ENCODE measurements at places on chromosomes 3 and 15.

GRCh38 chr3:426072-426471 lies 229.5 kb downstream of the CHL1 start:
- DNase-seq, result no peak

GRCh38 chr3:110900576-110900975 lies 171.0 kb upstream of the NECTIN3 start:
- no peak for DNase-seq

- no peak for DNase-seq
These were observed 37.3 kb downstream of the MLH1 start for GRCh38 chr3:37030588-37030987.

- DNase-seq, result no peak
These were observed 246.5 kb downstream of the ROBO1 start for GRCh38 chr3:79521221-79521848.

DNA sequence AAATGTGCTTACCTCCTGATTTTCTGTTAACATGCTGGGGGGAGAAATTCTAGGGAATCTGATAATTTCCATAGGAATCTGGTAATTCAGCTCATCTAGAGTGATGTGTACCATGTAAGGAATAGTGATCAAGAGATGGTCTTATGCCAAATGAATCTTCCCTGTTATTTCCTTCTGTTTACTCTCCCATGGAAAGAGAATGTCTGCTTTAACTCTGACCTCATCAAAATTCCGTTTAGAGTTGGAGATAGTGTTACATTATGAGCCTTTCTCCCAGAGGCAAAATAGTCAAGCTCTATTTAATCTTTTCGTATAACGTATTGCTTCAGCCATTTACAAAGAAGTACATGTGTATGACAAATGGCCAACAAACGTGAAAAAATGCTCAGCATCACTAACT lies 76.6 kb downstream of the ARHGEF26 start:
- no peak for DNase-seq

DNA sequence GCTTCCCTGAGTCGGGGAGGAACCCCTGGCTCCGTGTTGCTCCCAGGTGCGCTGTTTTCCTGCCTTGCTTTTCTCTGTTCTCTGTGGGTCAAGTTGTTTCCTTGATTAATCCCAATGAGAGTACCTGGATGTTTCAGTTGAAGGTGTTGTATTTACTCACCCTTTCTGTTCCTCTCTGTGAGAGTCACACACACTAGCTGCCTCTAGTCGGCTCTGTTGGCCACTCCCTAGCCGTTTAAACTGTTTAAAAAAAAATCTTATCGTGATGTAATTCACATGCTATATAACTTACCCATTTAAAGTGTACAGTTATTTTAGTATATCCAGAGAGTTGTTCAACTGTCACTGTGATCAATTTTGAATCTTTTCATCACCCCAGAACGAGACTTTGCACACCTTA lies 74.0 kb downstream of the AKAP13 start:
- DNase-seq, result no peak

GRCh38 chr15:37375519-37375918 lies 275.2 kb upstream of the MEIS2 start:
- DNase-seq, result no peak

- no peak for DNase-seq
These were observed 49.8 kb upstream of the PXYLP1 start for GRCh38 chr3:141181819-141182218.

DNA sequence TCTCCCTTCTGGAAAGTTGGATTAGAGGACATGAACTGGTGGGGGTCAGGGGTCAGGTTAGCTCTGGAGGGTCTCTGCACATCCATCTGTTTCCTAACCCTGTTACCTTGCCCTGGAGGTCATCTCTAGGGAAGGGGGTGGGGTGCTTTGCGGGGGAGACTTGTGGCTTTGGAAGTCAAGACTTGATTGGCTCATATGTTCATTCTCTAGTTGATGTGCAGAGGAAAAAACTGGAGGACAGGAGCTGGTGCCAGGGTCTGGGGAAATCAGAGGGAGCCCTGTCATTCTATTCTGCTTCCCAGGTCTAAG lies 42.9 kb upstream of the ROPN1 start:
- no peak for DNase-seq

GRCh38 chr3:72380193-72380592 lies 468.1 kb downstream of the SHQ1 start:
- DNase-seq, result no peak

DNA sequence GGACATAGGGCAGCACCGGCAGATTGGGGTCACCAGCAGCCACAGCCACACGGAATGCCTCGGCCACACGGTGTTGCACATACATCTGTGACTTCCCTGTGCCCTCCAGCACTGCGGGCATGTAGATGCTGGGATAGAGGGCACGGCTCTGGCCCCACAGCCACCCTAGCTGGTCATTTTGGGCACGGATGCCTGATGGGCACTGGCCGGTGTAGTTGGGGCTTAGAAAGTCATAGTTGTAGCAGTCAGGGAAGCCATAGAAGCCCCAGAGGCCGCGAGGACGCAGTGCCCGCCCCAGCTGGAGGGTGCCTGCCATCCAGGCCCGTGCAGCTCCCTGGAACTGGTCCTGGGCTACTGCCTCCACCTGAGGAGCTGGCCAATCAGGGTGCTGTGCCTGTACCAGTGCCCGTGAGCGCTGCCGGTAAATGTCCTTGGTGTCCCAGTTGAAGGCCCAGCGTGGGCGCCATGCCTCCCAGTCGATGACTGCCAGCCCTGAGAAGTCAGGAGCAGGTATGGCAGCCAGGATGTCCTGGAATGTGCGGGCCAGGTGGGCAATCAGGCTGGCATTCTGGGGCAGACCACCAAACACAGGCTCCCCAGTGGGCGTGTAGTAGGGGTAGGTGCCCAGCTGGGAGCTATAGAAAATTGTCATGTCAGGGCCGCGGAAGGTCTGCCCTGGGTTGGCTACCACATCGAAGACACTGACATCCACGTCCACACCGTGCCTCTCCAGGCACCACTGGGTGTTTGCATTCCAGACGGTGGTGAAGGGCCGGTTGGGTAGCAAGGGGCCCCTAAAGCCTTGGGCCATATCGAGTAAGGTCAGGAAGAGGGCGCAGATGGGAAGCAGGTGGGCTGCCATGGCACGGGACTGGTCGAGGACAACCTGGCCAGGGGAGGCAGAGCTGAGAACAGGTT lies 1.0 kb downstream of the HYAL1 start:
- no peak for DNase-seq

- no peak for DNase-seq
These were observed 116.8 kb downstream of the TPRG1 start for GRCh38 chr3:189288348-189289235.

DNA sequence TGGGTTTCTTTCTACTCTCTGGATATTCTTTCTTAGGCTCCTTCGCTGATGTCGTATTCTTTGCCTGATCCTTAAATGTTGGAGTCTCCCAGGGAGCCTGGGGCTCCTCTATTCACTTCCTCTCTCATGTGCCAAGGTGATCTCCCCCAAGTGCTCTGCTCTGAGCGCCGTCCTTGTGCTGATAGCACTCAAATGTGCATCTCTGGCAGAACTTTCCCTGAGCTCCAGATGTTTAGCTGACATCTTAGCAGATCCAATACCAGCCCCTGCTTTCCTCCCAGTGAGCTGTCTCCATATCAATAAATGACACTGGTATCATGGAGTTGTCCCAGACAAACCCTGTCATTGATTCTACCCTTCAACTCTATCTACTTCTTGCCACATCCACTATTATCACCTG lies 62.4 kb downstream of the NTRK3 start:
- DNase-seq, result no peak

DNA sequence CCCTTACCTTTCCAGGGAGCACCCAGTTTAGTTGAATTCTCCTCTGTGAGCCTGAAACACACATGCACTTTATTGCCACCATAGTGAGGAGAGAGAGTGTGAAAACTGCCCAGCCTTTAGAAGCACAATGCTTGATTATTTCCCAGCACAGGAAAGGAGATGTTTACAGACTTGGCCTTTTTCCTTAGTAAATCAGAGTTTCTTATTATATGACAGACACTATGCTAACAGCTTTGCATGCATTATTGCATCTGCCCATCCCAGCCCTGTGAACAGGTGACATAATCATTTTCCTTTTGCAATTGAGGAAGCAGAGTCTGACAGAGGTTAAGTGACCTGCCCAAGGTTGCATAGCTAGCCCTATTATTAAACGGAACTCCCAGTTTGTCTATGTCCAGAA lies 36.5 kb downstream of the CAPN3 start:
- no peak for DNase-seq

DNA sequence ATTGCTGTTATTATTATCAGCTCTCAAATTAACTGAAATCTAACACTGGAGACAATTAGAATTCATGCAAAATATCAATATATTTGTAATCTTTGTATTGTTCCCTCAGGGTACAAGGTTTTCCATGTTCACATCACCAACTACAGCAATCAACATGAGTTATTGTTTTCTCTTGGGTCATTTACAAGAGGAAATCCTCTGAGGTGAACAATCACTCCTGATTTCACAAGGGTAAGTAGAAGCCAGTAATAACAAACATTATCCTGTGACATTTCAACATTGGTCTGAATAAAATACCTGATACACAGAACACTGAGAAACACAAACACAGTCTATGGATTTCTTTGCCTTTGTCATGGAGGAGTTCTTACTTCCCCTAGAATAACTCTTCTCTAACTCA lies 174.0 kb downstream of the SUCNR1 start:
- no peak for DNase-seq

DNA sequence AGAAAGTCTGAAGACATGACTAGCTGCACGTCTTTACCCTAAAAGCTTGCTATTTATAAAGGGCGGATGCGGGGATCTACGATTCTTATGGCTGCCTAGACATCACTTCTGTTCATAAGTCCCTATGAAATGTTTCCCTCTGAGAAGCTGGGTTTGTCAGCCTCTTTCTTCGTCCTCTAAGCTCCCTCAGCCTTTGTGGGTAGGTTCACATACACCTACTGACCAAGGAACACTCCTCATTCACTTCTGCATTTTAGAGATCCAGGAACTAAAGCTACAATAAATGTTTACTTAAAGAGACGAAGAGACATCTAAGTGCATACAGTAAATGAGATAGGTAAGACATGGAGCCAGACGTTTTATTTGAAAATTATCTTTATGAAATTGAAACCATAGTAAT lies 16.7 kb upstream of the RAMAC start:
- no peak for DNase-seq

DNA sequence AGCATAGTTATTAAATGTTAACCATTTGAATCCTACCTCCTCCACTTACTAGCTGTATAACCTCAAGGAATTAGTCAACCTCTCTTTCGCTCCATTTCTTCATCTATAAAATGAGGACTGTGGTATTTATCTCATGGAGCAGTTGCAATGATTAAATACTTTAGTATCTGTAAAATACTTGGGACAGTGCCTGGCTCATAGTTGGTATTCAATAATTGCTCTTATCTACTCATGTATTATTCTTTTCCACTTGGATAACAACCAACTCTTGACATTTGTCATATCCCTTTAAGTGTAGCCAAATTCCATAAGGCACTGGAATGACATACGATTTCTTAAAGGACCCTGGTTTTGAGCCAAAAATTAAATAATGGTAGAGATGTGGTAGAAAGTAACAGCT lies 72.0 kb downstream of the FSIP1 start:
- no peak for DNase-seq

DNA sequence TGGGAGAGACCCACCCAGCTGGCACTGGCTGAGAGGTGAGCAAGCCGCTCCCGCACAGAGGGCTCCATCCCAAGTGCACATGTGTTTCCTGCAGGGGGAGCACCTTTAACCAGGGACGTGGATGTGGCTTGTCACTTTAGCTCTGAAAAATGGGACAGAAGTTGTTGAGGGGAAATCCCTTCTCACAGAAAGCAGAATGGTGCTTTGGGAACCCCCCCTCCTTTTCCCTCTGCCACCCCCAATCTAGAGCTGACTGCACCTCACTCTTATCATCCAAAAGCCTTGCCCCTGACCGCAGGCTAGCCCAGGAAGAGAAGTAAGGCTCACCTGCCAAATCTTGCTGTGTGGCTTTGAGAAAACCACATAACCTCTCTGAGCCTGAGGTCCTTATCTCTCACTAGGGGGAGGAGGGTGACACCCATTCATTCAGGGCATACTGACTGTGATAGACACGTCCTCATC lies 77.9 kb downstream of the RPN1 start:
- no peak for DNase-seq

- DNase-seq, result no peak
These were observed 105.2 kb downstream of the LRIG1 start for GRCh38 chr3:66395635-66396034.

DNA sequence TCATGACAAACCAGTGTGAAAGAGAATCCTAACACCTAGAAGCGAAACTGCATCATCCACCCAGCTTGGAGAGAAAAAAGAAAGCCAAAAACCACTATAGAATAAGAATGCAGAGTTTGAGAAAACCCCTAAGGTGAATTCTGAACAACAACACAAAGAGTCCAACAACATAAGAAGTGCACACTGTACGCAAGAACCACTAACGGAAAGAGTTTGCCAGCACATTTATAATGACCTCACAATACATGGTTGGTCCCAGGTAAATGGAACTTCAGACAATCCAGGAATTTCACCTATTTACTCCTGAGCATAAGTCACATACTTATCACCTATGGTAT lies 128.3 kb upstream of the BHLHE40 start:
- DNase-seq, result no peak

DNA sequence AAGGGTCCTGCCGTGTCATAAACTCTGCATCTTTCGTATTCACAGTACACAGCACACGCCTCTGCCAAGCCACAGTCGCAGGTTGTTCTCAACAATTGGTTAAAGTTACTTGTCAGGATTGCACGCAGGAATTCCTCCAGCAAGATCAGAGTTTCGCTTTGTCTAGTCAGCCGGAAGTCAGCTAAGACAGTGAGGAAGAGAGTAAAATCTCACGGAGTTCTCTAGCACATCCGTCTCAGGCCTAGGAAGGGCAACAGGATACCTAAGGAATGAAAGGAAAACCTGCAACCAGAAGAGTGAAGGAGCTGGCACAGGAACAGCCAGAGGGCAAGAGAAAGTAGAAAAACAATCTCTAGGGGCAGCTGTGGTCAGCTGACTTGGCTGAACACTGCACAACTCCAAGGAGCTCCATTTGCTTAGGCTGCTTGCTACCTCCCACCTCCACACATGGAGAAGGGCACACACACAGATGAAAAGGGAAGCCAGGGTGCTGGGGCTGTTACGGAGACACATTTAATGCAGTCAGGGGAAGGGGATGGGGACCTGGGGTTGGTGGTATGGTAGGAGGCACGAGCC lies 23.7 kb downstream of the RORA start:
- DNase-seq, result no peak

DNA sequence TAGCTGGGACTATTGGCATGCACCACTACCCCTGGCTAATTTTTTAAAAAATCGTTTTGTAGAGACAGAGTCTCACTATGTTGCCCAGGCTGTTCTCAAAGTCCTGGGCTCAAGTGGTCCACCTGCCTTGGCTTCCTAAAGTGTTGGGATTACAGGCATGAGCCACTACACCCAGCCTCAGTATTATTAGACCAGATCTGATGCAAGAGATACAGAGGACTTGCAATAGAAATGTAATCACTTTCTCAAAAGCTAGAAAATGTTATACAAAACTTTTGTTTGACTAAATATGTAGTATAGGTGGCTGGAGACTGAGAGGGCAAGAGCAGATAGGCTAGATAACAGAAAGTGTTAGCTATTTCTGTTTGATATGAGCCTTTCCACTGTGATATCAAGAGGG lies 531.9 kb downstream of the SOX2 start:
- DNase-seq, result no peak

GRCh38 chr3:31934018-31934417 lies 47.0 kb downstream of the OSBPL10 start:
- DNase-seq, result no peak

- DNase-seq, result no peak
These were observed 19.2 kb downstream of the LARS2 start for GRCh38 chr3:45407600-45407999.

All from stimulated activated CD4-positive, alpha-beta T cell treated with anti-CD3 and anti-CD28 coated beads, TNF-alpha, amount 100 ng/mL, for 4 hours (primary cell).